DMS53 (cell line): ENCODE measurements at places on chromosomes 13 and 19.

- DNase-seq: no peak
These were observed 9.8 kb downstream of the KLF2 start for GRCh38 chr19:16334411-16334810.

- DNase-seq: peak; percentile 71
These were observed 285.8 kb upstream of the PCDH9 start for GRCh38 chr13:67515895-67516294.

DNA sequence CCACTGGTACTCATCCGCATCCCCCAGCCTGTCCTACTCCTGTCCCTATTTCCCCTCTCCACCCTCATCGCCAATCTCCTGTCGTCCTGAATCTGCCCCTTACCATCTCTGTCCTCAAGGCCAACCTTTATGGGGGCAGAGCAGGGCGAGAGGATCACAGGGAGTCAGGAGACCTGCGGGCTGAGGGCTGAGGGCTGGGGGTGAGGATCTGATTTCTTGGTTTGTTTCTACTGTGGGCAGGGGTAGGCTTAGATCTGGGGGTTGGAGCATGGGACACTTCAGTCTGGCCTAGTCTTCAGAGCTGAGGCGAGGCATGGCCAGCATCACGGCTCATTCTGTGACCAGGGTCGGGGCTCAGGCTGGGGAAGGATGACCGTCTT is 16.5 kb upstream of the ERCC1 start:
- DNase-seq: no peak

- DNase-seq: no peak
These were observed 129.2 kb upstream of the PEG3 start for GRCh38 chr19:56969759-56970178.

DNA sequence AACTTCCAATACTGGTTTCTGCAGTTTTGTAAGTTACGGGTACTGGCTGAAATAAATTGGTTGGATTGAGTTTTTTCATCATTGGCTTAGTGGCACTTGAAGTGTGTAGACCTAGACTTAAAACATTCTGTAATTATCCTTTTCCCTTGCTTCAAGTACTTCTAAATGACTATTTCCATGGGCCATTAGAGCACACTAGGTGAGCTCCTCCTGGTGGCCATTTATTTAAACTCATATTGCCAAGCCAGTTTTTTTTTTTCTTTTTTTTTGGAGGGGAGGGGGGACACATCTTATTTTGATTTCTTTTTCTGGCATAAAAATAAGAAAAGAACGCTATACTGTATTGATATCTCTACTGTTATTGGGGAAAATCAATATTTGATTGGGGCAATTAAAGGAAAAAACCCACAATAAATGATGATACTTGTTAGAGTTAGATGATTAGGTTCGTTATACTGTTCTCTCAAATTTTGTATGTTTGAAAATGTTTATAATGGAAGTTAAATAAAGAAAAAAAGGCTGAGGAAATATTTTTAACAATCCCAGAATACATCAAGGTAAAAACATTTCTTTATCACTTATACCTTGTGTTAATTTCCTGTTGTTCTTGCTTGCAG is 82.9 kb downstream of the PDS5B start:
- DNase-seq: peak; percentile 78

DNA sequence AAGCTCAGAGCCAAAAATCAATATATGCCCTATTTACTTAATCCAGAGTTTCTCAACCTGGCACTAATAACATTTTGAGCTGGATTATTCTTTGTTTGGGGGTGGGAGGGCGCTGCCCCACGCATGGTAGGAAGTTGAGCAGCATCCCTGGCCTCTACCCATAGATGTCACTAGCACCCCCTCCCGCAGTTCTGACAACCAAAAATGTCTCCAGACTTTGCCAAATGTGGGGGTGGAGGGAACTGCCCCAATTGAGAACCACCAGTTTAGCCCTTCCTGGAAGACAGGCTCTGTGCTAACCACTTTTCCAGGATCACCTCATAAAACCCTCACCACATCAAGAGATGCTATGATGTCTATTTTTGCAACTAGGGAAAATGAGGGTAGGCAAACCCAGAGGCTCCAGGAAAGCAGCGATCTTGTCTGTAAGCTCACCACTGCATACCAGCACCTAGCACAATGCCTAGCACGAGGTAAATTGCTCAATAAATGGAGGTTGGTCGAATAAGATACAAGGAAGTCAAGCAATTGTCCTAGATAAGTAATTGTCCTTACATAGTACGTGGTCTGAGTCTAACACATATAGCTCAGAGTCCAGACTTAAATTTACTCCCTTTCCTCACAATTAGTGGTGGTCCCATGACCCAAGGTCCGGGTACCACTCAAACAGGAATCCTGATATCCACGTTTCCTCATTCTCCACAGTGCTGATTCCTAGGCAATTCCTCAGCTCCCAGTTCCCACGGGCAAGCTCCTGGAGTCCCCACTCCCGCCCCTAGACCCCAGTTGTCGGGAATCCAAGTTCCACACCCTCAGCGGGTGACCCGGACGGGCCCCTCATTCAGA is 892 bp downstream of the TRIR start:
- peak; percentile 43 for DNase-seq

GRCh38 chr19:29121684-29122083 is 91.3 kb downstream of the UQCRFS1 start:
- DNase-seq: peak; percentile 2

- DNase-seq: no peak
These were observed 577.3 kb downstream of the LMO7 start for GRCh38 chr13:76213423-76213904.

DNA sequence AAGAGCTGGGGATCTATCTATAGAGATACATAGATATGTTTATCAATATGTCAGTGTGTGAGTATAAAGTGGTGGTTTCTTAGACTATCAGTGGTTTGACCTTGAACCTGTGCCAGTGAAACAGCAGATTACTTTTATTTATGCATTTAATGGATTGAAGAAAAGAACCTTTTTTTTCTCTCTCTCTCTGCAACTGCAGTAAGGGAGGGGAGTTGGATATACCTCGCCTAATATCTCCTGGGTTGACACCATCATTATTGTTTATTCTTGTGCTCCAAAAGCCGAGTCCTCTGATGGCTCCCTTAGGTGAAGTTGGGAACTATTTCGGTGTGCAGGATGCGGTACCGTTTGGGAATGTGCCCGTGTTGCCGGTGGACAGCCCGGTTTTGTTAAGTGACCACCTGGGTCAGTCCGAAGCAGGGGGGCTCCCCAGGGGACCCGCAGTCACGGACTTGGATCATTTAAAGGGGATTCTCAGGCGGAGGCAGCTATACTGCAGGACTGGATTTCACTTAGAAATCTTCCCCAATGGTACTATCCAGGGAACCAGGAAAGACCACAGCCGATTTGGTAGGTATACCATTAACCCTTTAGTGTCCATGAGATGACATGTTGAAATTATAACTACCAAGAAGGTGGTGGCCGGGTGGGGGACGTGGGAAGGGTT is 880 bp downstream of the FGF9 start:
- DNase-seq: peak; percentile 73

- DNase-seq: no peak
These were observed 88.6 kb upstream of the MYCBP2 start for GRCh38 chr13:77415253-77416071.

DNA sequence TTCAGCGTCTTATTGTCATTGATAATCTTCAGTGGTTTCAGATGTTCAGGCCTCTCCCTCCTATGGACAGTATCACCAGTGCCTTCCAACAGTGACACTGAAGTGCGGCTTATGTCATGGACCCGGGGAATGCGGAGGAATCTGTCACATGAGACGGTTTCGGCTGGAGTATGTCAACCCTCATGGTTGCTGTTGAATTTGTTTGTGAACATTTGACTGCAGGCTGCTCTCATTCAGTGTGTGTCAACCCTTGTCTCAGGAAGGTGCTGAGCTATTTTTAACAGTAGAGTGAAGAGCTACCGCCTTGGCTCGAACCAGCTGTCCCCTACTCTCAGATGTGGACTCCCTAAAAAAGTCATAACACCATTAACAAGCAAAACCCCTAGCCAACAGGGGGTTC is 138.8 kb upstream of the RNF113B start:
- no peak for DNase-seq

DNA sequence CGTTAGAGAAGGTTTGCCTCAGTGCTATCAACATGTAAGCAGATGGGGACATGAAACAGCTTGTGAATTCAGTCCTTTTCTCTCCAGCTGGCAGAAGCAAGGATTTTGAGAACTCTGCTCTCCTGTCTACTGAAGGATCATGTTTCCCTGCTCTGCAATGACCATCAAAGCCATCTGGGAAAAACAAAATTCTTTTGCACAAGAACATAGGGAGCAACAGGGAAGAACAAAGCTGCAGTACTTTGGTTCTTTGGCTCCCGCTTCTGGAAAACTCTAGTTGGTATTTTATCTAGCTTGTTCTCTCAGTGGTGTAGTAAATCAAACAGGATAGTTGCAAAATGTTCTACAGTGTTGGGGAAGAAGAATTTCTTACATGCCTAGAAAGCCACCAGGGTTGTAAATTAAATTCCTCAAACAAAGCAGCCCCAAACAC is 270.4 kb downstream of the ENOX1 start:
- DNase-seq: no peak

- no peak for DNase-seq
These were observed 628.9 kb downstream of the DIAPH3 start for GRCh38 chr13:59534806-59535205.

DNA sequence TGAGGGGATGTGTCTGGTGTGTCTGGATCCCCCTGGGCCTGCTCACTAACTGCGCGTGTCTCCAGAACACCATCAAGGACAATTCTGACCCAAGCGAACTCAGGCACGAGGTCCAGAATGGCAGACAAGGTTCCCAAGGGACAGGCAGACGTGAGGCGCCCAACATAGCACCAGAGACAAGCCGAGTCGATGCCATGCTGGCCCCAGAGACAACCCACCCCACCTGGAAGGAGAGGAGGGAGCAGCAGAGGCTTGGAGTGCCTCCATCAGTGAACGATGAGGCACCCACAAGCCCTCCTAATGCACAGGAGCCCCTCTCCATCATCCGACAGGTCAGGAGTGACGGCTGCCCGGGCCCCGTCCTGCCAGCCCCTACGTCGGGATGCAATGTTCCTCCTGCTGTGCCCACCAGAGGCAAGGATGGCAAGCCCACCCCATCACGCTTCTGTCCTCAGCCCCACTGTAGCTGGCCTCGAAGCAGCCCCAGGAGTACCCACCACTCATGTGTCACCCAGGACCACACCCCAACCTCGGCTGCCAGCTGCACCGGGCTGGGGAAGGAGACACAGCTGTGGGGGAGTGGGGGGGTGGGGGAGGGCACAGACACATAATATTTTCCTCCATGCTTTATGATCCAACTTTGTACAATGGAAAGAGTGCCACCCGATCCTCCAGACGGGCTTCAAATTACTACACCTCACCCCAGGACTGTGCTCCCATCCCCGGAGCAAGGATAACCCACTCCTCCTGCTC is 11.8 kb downstream of the AP3D1 start:
- no peak for DNase-seq

DNA sequence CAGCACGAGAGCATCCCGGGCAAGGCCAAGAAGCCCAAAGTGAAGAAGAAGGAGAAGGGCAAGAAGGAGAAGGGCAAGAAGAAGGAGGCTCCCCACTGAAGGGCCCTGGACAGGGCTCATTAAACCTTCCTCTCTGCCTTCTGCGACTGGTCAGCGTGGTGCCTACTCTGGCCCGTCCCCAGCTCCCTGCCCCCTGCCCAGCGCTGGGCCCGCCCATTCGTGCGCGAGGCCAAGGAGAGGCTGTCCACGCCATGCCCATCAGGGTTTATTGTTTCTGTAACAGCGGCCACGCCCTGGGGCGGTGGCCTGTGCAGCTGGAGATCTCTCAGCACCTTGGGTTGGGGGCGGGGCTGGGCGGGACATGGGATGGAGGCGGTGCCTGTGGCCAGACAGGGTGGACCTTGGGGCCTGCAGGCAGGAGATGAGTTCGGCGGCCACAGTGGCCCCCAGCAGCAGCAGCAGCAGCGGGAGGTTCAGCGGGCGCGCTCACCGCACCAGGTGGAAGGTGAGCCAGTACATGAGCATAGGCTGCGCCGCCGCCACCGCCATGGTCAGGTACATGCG is 897 bp downstream of the C19orf33 start:
- DNase-seq: peak; percentile 33

GRCh38 chr13:28575200-28575599 is 80.3 kb upstream of the FLT1 start:
- peak; percentile 94 for DNase-seq

DNA sequence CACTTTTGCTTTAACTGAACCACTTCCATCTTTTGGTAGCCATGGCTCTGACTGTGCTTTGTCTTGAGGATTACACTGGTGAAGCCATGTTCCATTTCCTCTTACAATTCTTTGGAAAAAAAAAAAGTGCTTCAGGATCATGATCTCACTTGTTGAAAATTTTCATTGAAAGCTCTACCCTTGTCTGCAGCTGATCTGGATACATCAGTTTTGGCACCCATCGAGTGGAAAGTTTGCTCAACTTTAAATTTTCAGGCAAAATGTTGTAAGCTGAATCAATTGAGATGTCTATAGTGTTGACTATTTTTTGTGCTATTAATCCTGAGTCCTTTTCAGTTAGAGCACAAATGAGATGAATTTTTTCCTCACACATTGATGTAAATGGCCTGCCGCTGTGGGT is 48.3 kb upstream of the RFXAP start:
- DNase-seq: no peak

- DNase-seq: no peak
These were observed 19.1 kb upstream of the KLF12 start for GRCh38 chr13:74153316-74153715.

GRCh38 chr13:53142306-53142705 is 113.7 kb downstream of the OLFM4 start:
- no peak for DNase-seq

GRCh38 chr13:98913741-98914140 is 64.1 kb downstream of the DOCK9 start:
- DNase-seq: no peak

- DNase-seq: peak; percentile 93
These were observed 6.9 kb downstream of the NPHS1 start for GRCh38 chr19:35845215-35846037.

DNA sequence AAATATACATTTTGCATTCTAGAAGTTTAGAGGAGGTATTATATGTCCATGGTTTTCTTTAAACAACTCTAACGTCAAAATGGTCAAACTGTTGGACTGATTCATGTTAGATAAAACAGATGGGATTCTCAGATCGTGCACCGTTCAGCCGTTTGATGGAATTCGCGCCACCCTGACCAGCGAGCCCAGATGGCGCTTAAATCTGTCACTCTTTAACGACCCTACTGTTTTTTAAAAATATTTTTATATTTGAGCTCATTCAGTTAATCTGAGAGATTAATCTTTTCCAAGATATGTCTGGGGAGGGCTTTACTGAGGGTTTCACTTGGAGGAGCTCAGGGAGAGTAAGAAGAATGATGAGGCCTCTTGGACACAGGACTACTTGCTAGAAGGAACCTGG is 164.4 kb downstream of the TM9SF2 start:
- DNase-seq: no peak
